ENCODE measurements at places on chromosomes 16 and 17.
A peak's percentile ranks its signal among the peaks of the same experiment; 100 is the strongest.

- DNase-seq, result no peak
Observed at GRCh38 chr16:3142770-3143169, 7.9 kb downstream of the ZNF213 start.

- no peak for DNase-seq
Observed at GRCh38 chr17:57819867-57820266, 30.0 kb downstream of the MRPS23 start.

- no peak for DNase-seq
Observed at GRCh38 chr17:45338996-45339535, 22.2 kb upstream of the MAP3K14 start.

GRCh38 chr17:14813649-14814370, 451.3 kb downstream of the PMP22 start:
- peak; percentile 63 for DNase-seq

DNA sequence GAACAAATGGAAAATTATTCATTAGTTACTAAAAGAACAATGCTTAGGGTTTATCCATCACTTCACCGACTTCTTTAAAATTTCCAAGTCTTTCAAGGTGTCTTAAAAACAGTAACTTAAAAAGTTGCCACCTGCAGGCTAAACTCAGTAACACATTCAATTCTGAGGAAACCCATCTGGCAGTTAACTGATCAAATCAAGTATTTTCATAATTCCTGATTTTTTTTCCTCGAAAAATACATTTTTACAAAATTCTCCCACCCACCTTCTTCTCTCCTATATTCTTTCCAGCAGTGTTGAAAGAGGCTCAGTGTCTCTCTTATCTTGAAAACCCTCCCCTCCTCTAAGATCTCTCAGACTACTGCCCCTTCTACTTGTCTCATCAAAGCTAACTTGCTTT, 29.9 kb downstream of the PARN start:
- DNase-seq, result peak; percentile 38

- DNase-seq, result no peak
Observed at GRCh38 chr16:86201746-86202145, 302.8 kb downstream of the IRF8 start.

- no peak for DNase-seq
Observed at GRCh38 chr16:58884141-58884540, 150.0 kb upstream of the GOT2 start.

- DNase-seq, result peak; percentile 44
Observed at GRCh38 chr16:78437352-78437968, 338.0 kb downstream of the WWOX start.

DNA sequence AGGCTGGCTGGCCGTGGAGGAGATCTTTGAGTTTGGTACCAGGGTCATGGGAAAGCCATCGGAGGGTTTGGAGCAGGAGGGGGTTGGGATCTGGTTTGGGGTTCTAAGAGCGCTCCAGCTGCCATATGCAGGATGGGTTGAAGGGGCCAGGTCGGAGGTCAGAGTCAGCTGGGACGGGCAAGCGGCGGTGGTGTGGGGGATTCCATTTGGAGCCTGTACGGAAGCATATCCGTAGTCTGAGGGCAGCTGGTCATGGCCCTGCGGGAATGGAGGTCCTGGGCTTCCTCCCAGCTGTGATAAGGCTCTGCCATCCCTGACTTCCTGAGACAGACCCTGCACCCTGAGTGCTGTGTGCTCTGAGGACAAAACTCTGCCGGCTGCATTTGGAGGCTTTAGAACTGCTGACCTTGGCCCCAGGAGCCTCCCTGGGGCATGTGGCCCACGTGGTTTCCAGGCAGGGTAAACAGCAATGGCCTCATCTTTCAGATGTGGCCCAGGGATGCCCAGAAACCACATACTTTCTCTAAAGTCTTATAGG, 46.5 kb downstream of the ATP2C2 start:
- DNase-seq, result no peak

- DNase-seq, result no peak
Observed at GRCh38 chr16:89842471-89843408, 14.5 kb downstream of the SPIRE2 start.

- no peak for DNase-seq
Observed at GRCh38 chr16:14324581-14324980, 253.5 kb downstream of the MRTFB start.

DNA sequence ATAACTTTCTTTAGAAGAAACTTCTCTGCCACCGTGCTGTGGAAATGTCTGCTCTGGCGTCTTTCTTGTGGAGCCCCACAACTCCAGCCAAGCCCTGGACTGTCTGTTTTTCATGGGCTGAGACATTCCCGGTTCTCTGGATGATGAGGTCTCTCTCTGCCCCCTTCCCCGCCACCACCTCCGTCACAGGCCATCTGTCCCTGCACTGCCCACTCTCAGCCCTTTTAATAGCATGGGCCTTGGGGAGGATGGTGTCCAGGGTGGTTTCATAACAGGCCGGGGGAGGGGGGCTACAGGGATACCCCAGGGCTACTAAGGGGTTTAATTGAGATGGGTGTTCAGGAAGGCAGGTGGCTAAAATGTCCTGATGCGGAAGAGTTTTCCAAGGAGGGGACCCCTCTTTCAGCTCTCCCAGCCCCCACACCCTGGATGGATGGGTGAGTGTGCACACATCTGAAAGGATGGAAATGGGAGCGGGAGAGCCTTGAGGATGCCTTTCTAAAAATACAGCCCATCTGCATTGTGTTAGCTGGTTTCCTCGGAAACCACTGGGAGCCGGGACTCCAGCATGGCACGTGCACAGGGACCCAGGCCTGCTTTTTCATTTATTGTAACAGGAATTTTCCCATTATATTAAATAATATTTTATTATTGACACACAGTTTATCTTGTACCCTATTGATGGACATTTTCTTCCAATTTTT, 14.6 kb upstream of the NDRG4 start:
- no peak for DNase-seq

DNA sequence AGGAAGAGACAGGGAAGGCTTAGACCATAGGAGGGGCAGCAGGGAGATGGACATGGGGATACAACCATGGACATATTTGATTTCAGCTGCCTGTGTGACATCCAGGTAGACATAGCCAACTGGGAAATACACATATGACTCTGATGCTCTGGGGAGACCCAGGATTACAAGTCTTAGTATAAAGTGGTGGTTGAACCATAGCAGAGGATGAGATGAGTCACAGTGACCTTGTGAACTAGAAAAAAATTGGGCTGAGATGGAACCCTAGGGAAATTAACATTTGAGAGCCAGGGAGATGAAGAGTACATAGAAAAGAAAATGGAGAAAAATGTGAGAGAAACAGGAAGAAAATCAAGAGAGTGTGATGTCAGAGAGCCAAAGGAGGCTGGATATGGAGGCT, 10.2 kb downstream of the MARCHF10 start:
- no peak for DNase-seq

DNA sequence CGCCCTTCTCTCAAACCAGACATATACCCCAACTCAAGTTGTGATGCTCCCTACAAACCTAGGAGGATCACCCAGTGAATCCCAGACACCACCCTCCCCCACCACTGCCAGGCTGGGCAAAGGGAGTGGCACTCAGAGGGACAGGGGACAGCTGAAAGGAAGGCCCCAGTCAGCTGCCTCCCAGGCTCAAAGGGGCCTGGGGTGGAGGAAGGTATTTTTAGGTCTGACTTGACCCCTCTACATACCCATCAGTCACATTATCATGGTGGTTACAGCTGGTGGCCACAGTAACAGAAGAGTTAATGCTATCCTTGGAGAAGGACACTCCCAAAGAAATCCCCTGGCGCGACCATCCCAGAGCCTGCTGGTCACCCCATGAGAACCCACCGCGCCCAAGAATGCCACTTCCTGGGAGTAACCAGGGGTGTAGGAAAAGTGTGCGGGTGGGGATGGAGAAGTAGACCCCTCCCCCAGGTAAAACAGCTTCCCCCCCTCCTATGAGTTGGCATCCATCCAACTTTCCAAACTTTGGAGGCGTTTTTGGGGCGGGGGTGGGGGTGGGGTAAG, 1.1 kb downstream of the CACNB1 start:
- DNase-seq, result no peak

- DNase-seq, result no peak
Observed at GRCh38 chr16:65509172-65509571, 387.3 kb upstream of the CDH11 start.

Measured in SK-MEL-5 (cell line).